ENCODE measurements at places on chromosomes 2 and 18.

- no peak for DNase-seq
These were observed 256.8 kb downstream of the ZNF385B start for GRCh38 chr2:179604598-179604997.

GRCh38 chr2:88903749-88904353 lies 212.4 kb downstream of the RPIA start:
- DNase-seq: peak; percentile 39

- DNase-seq: no peak
These were observed 12.1 kb downstream of the DOCK10 start for GRCh38 chr2:225030203-225030602.

- no peak for DNase-seq
These were observed 555.8 kb downstream of the SATB2 start for GRCh38 chr2:198901894-198902293.

DNA sequence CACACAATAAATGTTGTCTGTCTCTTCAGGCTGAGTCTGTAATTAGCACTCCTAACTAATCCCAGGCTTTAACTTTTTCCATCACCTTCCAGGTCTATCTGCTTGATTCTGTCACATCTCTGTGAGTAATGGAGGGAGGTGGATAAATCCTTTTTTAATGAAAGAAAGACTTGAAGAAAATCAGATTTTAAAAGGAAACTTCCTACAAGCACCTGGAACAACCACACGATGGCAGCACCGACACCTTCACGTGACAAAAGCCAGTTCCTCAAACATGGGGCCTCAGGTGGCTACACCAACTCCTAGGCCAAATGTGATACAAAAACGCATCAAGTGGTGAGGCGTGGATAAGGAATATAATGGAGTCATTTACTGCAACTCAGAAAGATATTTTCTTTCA lies 41.8 kb downstream of the TGFBRAP1 start:
- DNase-seq: peak; percentile 44

- no peak for DNase-seq
These were observed 57.3 kb upstream of the CYP26B1 start for GRCh38 chr2:72204786-72205503.

DNA sequence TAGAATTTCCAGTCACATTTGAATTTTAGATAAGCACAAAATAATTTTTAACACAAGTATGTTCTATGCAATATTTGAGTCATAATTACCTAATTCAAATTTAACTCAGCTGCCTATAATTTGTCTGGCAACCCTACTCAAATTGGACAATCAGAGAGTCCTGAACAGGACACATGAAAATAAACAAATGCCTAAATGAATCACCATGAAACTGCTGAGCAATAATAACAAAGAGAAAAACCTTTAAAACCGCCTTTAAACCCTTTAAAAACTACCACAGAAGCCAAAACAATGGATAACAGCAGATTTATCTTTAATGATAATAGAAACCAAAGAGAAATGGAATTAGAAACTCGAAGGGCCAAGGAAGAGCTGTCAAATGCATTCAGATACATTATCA lies 39.5 kb downstream of the ARL4C start:
- DNase-seq: no peak

GRCh38 chr2:188478724-188479123 lies 187.1 kb downstream of the GULP1 start:
- DNase-seq: peak; percentile 9

DNA sequence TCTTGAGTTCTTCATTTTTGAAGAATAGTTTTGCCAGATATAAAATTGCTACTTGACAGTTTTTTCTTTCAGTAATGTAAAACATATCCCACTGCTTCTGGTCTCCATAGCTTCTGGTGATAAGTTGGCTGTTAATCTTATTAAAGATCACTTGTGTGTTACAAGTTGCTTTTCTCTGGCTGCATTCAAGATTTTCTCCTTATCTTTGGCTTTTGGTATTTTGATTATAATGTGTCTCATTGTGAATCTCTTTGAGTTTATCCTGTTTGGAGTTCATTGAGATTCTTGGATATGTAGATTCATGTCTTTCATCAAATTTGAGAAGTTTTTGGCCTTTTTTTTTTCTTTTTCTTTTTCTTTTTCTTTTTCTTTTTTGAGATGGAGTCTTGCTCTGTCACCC lies 20.2 kb upstream of the ADNP2 start:
- no peak for DNase-seq
